ENCODE measurements at places on chromosomes 16 and 17. TPM values are rescaled to one million over a fixed set of nuclear protein-coding genes. Genes with fewer than 3 reads are reported as not detected.

DNA sequence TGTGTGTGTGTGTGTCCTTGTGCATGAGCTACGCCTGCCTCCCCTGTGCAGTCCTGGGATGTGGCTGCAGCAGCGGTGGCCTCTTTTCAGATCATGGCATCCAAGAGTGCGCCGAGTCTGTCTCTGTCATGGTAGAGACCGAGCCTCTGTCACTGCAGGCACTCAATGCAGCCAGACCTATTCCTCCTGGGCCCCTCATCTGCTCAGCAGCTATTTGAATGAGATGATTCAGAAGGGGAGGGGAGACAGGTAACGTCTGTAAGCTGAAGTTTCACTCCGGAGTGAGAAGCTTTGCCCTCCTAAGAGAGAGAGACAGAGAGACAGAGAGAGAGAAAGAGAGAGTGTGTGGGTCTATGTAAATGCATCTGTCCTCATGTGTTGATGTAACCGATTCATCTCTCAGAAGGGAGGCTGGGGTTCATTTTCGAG, 22.5 kb downstream of the STAT5A start:
- H3K36me3 ChIP-seq, result peaks cover 81% of the 10 kb centered on the region
- H3K4me3 ChIP-seq, result peak overlapping the region; percentile 30
- no peaks in the 10 kb centered on the region for H3K27me3 ChIP-seq
- DNase-seq, result peak; percentile 48
- H3K4me1 ChIP-seq, result peaks cover 81% of the 10 kb centered on the region
- H3K27ac ChIP-seq, result peak overlapping the region; percentile 74

DNA sequence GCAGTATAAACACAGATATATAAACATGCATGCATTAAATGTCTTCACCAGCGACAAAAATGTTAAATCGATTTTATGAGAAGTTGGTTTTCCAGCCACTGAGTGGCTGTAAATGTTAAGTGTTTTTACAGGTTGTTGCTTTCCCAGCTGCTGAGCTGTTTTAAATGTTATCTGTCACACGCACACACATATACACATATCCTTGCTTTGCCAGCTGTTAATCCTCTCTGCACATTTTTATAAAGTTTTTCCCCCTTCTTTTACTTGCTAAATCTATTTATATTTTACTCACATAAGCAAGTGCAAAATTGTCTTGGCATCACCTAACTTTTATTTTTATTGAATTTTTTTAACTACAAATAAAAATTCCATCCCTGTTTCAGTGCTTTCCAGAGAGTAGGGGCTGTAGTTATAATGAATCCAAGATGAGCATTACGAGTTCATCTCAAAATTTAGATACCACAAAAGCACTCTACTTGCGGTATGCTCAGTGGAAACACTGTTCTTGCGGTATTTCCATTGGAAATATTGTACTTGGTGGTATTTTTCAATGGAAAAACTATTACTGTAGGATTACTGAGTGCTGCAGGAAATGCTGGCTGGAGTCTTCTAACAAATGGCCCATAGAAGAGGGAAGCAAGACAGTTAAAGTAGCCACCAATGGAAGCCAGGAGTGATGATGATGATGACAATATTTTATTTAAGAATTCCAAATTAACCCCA, 124.9 kb upstream of the KCNJ16 start:
- no peaks in the 10 kb centered on the region for H3K27me3 ChIP-seq
- H3K36me3 ChIP-seq, result no peaks in the 10 kb centered on the region
- no peak overlapping the region for H3K27ac ChIP-seq
- no peaks in the 10 kb centered on the region for H3K4me1 ChIP-seq

DNA sequence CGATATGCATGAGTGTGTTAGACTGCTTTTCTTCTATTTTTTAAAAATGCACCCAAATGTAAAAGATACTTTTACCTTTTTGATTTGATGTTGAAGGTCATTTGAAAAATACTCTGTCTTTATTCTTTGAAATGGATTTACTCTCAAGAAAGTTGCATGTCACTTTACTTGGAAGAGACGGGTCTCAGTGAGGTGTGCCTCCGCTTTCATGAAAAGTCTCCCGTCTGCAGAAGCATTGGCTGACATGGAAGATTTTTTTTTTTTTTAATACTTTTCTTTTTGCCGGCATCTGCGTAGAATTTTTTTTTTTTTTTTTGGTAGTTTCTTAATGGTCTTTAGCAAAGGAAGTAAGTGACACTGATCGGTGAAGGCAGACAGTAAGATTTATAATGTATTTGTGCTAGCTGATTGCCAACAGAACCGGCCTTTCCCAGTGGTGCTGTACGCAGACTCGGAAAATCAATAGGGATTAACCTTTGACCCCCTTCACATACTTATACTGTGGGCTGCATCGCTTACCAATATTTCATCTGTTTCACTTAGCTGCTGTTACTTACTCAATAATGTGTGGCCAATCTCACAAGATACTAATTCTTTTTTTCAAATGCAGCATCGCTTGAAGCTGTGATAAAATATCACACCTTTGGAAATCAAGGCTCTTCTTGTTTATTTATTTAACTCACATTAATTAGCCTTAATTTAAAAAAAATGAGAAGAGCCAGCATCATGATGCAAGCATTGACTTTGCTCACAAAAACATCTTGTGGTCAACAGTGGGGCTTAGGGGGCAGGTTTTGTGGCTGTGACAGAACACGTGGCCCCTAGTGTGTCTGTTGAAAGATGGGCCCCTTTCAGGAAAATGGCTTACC, 383.9 kb downstream of the WWOX start:
- DNase-seq, result no peak
- no peaks in the 10 kb centered on the region for H3K36me3 ChIP-seq
- H3K4me1 ChIP-seq, result no peaks in the 10 kb centered on the region
- H3K27me3 ChIP-seq, result no peaks in the 10 kb centered on the region
- no peak overlapping the region for H3K27ac ChIP-seq

GRCh38 chr17:9928601-9929333, 23.7 kb upstream of the RCVRN start:
- H3K4me3 ChIP-seq, result no peak overlapping the region
- H3K27me3 ChIP-seq, result peaks cover 2% of the 10 kb centered on the region
- H3K27ac ChIP-seq, result no peak overlapping the region
- DNase-seq, result no peak

DNA sequence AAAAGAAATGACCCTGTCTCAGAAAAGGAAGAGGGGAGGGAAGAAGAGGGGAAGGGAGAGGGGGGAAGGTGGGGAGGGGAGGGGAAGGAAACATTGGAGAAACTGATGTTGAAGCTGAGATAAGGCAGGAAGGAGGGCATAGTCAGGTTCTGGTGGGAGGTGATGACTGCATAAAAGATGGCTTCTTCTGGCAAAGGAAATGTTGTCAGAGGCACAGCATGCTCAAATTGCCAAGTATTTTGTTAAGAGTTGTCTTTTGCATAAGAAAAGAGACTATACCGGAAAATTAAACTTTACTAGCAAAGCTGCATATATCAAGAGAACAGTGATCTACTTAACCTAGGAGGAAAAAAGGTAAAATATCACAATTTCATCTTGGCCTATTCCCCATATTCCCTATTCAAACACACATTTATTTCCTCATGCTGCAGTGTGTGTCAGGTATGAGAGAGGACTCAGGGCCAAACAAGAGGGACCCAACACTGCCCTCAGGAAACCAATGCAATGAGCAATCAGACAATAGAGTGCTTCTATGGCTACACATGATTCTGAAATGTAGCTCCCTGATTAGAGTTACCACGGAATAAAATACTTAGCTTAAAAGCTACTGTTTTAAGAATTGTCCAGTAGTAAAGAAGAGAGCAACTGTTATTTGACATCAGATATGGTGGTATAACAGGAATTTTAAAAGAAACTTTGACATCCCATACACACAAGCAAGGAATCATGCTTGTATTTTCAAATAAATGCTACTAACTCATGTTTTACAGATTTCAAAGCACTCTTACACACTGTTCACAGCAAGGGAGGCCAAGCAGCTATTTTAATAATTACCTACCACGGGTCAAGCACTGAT, 80.9 kb downstream of the PARN start:
- peaks cover 25% of the 10 kb centered on the region for H3K36me3 ChIP-seq
- peaks cover 3% of the 10 kb centered on the region for H3K4me1 ChIP-seq
- no peak for DNase-seq
- no peak overlapping the region for H3K27ac ChIP-seq
- H3K4me3 ChIP-seq, result no peak overlapping the region

Gene SPNS2
- 0.15 TPM for total RNA-seq

DNA sequence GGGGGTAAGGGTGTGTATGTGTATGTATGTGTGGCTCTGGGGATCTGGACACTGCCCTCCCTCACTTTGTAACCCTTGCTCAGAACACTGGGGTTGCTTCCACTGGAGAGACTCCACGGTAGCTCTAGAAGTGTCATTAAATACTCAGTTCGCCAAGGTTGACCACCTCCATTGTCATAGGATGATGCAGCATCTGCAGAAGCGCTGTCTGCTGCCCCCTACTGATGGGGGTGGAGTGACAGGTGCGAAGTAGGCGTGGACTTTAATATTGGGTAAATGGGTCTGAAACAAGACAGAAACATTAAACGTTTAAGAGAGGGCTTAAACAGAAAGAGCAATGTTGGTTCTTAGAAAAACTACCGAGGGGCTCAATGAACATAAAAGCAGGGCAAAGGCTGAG, 35.5 kb upstream of the STAC2 start:
- peaks cover 12% of the 10 kb centered on the region for H3K36me3 ChIP-seq
- no peaks in the 10 kb centered on the region for H3K4me1 ChIP-seq
- DNase-seq, result peak; percentile 39
- H3K27me3 ChIP-seq, result no peaks in the 10 kb centered on the region

Gene TERB1
- not detected for total RNA-seq

DNA sequence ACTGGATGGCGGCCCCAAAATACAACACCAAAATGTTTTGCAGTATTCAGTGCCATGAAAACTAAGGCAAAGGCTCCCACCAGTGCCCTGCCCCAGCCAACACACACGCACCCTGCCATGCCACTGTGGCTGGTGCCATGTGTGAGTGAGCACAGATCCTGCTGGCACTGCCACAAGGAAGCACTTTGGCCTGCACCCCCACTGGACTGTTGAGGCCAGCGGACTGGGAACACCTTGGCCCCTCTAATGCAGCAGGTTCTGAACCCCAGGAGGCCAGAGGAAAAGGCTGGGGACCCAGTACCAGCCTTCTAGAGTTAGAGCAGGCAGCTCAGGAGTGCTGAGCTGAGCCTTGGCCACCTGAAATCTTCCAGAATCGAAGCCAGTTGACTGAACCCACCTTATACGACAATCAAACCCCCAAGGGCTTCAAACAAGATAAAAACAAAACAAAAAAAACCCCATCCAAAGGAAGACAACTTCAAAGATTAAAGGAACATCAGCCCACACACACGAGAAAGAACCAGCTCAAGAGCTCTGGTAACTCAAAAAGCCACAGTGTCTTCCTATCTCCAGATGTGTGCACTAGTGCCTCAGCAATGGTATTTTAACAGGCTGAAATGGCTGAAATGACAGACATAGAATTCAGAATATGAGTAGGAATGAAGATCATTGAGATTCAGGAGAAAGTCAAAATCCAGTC, 21.5 kb downstream of the NLRP1 start:
- DNase-seq, result no peak
- no peaks in the 10 kb centered on the region for H3K27me3 ChIP-seq
- peaks cover 29% of the 10 kb centered on the region for H3K36me3 ChIP-seq
- H3K27ac ChIP-seq, result peak overlapping the region; percentile 53
- peaks cover 24% of the 10 kb centered on the region for H3K4me1 ChIP-seq
- H3K4me3 ChIP-seq, result no peak overlapping the region

All from activated CD4-positive, alpha-beta memory T cell treated with anti-CD3 and anti-CD28 coated beads for 36 hours (primary cell).